IPS DF 19.7 (cell line): ENCODE measurements at places on chromosomes 6 and 20.

GRCh38 chr20:37687478-37687805 is 6.4 kb upstream of the CTNNBL1 start:
- DNase-seq: no peak

DNA sequence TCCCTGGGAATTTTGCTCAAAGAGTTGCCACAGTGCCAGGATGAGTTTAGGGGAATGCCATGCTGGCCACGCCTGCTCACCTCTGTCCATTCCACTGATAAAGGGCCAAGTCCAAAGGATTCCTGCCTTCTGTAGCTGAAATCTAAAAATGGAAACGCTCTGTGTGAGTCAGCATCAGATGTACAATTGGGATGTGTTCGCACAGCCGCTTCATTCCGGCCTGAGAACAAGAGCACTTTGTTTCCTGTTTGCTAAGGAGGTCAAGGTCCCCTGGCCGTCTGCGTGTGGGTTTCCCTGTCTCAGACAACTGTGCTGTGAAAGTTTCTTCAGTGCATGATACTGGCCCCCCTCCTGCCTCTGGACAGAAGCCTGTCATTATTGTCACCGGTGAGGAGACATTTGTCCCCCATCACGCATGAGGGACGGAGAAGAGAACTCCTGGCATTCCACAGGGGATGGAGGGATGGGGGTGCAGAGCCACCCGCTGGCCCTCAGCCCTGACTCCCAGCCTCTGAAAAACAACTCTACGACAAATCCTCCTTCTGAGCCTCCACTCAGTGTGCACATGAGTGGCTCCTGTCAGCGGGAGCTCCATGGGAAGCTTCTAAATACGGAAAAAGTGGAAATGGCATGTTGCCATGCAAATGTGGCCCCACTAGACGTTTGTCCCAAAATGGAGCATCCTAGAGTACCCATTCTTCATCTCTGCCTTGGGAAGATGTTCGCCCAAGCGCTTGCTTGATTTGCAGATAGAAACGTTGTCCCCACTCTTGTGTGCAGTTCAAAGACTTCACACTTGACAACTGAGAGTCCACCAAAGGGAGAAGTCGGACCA is 143.5 kb upstream of the AFDN start:
- no peak for DNase-seq

DNA sequence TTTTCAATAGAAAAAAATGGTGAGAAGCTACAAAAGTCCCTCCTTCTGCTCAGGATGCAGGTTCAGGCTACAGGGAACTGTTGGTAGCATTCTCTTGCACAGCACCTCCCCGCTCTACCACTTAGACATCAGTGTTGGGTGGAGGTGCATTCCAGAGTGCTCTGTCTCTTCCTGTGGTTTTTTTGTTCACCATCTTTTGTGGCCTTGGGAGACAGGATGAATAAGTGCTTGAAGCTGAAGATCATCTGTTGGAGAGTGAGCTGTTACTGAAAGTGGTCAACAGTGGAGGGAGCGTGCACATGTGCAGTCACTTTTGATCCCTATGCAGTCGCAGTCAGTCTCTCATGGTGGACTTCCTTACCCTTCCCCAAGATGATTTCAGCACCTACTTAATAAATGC is 16.6 kb upstream of the BTBD3 start:
- no peak for DNase-seq

DNA sequence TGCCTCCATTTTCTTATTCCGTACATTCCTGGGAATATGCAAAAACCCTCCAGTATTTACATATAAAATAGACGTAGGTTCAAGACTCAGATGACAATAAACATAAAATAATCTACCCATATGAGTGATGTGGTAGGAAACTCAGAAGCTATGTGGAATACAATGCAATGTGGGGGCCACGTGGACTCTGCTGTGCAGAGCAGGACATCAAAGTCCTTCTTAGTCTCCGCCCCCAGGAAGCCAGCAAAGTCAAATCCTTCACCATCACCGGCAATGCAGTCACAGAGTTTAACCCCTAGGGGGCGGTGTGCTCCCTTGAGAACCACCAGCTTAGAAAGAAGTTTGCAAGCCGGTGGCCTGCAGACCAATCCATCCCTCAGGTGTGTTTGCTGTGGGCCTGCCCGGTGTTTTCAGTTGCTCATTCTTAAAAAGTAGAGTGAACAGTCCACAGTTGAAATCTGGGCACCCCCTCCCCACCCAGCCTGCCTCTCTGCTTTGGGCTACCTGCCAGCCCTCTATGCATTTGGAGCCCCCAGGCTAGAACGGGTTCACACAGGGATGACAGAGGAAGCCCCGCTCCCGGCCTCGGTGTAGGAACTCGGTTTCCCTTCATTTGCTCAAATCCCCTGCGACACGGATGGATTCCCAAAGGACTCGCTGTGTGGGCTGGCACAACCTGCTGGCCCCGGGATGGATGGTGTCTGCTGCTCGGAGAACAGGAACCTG is 59.9 kb downstream of the SULF2 start:
- peak; percentile 57 for DNase-seq
